Non-pigmented ciliary epithelial cell (primary cell): ENCODE measurements at places on chromosomes 16 and 17.

GRCh38 chr16:55370762-55371482 is 46.9 kb downstream of the IRX6 start:
- DNase-seq: no peak

DNA sequence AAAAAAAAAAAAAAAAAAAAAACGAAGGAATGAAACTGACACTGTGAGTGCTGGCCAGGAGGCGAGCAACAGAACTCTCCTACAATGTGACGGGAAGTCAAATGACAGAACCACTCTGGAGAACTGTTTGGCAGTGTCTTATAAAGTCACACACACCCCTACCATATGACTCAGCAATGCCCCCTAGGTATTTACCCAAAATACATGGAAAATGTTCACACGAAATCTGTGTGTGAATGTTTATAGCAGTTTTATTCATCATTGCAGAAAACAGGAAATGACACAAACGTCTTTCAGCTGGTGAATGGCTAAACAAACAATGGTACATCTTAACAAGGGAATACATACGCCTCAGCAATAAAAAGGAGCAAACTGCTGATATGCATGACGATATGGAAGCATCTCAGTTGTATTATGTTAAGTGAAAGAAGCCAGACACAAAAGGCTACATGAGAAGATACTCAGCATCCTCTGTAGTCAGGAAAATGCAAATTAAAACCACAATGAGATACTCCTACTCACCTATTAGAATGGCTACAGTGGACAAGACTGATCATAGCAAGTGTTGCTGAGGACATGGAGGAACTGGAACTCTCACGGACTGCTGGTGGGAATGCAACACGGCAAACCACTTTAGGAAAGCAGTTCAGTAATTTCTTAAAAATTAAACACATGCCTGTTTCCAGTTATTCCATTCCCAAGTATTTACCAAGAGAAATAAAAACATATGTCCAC is 74.7 kb downstream of the TBC1D16 start:
- no peak for DNase-seq

DNA sequence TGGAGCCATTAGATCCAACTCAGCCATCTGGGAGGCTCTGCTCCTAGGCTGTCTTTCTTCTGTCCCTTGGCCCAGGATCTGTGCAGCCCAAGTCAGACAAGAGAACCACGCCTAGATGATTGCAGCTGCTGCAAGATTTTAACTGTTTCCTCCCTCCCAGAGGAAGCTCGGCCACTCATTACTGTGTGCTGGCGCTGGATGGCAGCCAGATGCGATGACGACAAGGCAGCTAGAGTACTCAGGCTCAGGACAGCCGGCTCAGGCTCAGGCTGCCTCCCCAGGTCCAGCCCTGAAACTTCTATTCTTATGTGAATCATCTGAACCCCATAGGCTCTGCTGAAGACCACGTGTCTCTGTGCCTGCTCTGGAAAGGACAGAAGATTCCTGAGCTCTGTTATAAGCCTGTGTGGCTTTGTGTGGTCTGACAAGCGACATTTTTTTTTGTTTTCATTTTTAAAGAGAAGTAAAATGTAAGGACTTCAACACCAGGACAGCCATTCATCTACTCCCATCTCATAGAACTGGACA is 32.1 kb upstream of the FBXW10B start:
- peak; percentile 96 for DNase-seq

GRCh38 chr17:8359769-8360168 is 16.7 kb downstream of the KRABD2 start:
- DNase-seq: peak; percentile 62

- no peak for DNase-seq
Measured at GRCh38 chr16:65728167-65728566, 606.3 kb upstream of the CDH11 start.

- DNase-seq: peak; percentile 60
Measured at GRCh38 chr16:87227296-87227951, 89.8 kb downstream of the C16orf95 start.
